ENCODE measurements at places on chromosomes 16 and 17.

- DNase-seq = no peak
Observed at GRCh38 chr16:30600215-30600614, 10.0 kb downstream of the ZNF689 start.

DNA sequence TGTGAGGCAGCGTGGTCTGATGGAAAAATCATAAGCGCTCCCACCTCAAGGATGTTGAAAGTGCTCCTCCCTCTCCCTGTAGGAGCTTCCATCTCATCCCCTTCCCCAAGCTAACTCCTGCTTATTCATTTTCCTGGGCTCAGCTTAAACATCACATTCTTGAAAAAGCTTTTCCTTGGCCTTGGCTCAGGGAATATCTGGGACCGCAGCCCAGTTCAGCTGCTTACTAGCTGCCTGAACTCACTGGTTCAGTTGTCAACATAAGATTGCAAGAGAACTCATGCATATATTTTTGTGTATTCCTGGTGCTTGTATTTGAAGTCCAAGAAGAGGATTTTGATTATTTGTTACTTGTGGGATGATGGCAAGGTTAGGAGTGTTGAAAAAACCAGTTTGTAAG is 91.5 kb downstream of the UTP18 start:
- no peak for DNase-seq

DNA sequence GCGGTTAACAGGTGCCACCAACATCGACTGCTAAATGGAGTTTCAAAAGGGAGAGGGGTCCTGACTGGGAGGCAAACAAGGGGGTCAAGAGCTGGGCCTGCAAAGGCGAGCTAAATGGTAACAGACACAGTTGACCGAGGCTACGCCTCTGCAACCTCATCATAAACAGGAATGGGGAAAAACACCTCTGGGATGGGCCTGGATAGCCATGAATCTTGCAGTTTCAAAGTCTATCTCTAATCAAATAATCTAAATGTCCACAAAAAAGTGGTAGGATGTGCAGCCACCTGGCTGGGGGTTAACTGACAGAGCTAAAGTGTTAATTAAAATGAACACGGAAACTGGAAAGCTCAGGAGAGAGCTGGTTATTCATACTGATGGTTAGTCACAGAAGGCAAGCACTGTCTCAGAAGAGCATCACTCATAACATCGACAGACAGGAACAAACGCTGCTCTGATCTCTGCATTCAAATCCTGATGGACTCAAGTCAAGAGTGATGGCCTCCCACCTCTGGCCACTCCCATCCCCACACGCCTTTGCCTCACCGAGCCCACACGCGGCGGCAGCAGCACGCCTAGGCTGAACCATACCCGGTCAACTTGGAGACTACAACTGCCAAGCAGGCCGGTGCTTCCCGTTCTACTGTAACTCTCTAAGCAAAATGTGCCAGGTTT is 56.3 kb downstream of the CREBBP start:
- DNase-seq = no peak

DNA sequence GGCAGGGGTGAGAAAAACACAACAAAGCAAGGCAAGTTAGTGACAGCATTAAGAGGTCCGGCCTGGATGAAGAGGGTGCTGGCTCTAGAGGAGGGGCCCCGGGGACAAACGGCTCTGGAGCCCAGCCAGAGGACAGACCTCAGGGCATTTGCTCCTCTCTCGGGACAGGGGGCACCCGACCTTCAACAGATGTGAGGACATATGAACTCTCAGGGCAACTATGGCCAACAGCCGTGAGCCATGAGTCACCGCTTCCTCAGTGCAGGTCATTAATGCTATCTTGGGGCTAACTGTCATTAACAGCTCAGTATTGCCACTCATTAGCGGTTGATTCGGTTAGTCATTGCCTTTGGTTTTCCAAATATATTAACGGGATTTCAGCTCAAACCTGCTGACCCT is 9.7 kb upstream of the ARL5C start:
- no peak for DNase-seq

GRCh38 chr17:27241346-27241946 is 52.5 kb upstream of the WSB1 start:
- no peak for DNase-seq

DNA sequence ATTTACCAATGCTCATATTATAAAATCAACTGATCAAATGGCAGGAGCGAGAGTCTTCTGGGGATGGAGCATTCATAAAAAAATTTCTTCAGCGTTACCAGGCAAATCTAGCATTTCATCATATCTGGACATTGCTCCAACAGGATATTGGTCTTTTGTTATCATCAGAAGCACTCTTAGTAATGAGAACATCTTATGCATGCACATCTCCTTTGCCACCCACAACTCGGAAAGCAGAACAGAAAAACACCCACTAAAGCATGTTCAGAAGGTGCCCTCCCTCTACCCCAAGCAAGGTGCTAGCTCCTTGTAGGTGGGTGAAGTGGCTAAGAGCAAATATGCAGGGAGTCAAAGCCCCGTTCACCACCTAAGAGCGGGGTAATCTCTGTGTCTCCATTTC is 18.9 kb downstream of the ARHGAP17 start:
- no peak for DNase-seq

GRCh38 chr16:66278604-66279262 is 87.8 kb upstream of the CDH5 start:
- DNase-seq = peak; percentile 1

DNA sequence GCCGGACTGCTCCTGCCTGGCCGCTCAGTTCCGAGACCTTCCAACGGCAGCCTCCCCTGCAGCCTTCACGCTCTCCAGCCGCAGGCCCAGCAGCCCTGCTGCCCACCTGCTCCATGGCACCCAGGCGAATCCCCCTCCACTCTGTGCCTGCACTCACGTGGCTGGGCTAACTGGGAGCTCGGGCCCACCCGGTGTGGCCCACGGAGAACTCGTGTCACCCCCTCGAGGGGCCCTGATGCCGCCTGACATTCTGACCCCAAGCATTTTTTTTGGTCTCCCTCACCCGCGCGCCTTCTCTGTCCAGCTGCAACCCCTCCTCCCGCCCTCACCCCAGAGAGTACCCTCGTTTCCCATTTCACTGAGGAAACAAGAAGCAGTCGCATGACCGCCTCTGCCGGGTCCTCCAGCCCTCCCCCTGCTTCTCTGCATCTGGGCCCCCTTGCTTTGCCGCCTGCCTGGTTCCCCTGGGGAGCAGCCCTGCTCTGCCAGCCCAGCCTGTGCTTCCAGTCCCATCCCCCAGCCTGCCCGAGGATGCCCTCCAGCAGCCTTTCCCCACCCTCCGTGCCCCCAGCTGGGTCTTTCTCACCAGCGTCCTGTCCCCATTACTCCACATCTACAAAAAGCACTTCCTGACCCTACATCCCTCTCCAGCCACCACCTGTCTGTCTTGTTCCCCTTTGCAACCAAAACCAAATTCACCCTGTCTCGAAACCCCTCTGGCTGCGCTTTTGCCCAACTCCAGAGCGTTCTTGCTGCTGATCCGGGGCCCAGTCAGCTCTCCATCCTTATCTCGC is 146.4 kb upstream of the CHMP6 start:
- no peak for DNase-seq

DNA sequence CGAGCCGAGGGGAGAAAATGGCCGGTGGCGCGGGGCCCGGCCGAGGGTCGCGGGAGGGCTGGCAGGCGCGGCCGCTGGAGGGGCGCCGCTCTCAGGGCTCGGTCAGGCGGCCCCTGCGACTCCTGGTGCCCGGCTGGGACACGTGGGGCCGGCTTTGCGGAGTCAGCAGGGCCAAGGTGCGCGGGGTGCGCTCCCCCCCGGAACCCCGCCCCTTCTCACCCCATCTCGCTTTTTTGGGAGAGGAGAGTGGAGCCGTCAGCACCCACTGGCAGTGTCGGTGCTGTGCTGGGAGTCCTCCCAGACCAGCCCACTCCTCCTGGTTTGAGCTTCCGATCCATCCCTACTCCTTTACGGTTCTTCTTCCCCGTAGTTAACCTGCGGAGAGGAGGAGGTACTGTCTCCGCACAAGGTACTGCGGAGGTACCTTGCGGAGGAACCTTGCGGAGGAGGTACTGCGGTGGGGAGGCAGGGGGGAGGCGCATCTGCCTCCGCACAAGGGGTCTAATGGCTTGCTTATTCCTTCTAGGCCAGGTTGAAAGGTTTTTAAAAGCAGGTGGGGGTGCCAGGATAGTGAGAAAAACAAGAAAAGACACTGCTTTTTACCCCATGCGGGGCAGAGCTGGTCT is 19.1 kb upstream of the CBX8 start:
- no peak for DNase-seq
